Activated CD4-positive, CD25-positive, alpha-beta regulatory T cell treated with anti-CD3 and anti-CD28 coated beads, Interleukin-2, amount 50 U/mL, for 72 hours (primary cell): ENCODE measurements at places on chromosomes 16 and 17.

DNA sequence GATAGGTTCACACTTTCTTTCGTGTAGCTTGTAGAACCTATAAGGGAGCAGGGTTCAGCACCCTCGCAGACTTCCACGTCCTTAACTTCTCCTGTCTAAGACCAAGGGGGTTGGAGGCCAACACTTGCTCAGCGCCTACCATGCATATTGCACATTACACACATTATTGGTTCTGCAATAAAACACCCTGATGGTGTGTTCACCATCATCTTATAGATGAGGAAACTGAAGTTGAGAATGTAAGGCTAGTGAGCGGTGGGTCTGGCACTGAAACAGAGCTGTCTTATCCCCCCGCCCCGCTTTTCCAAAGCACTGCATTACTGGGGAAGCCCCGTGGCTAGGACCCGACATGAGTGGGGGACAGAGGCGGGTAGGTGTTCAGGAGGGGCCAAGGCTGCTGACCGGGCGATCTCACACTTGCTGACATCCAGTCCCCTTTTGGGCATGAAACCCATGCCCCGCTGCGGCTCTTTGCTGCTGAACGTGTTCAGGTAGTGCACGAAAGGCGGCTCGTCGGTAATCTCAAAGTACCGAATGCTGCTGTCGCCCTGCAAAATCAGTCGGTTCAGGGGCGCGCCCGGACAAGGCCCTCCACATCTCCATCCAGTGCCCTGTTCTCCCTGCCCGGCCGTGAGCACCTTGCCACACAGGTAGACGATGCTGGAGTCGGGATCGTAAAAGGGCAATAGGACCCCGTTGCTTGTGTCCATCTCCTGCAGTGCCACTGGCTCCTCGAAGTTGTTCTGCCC, 6.2 kb downstream of the CORO6 start:
- no peak for DNase-seq

GRCh38 chr16:47660540-47660939, 199.4 kb downstream of the PHKB start:
- no peak for DNase-seq

DNA sequence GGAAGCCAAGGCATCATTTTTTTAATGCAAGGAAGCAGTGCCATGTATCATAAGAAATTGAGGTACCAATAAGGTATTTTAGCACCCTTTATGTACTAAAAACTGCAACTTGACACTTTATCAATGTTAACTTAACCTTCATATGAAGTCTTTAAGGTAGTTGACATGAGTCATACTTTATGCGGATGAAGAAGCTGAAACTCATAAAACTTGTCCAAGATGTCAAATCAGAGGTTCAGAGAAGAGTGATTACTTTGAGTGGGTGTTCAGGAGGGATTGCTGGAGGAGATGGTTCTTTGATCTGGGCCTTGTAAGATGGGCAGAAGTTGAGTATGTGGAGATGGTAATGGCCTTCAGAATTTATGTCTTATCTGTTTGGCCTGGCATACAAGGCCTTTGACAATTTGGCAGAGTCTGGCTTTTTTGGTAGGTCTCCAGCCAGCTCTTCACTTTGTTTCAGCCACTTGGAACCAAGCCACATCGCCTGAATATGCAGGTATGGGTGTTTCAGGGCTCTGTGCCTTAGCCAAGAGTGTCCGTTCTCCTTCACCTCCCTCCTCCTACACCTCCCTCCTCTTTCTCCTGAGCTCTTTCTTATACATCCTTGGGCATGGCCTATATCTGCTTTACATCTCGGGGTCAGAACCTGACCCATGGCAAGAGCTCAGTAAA, 23.7 kb downstream of the YPEL2 start:
- DNase-seq, result no peak

- no peak for DNase-seq
These were observed 32.0 kb downstream of the SLC6A2 start for GRCh38 chr16:55687802-55688201.

- DNase-seq, result no peak
These were observed 17.3 kb upstream of the XYLT2 start for GRCh38 chr17:50328363-50329325.

DNA sequence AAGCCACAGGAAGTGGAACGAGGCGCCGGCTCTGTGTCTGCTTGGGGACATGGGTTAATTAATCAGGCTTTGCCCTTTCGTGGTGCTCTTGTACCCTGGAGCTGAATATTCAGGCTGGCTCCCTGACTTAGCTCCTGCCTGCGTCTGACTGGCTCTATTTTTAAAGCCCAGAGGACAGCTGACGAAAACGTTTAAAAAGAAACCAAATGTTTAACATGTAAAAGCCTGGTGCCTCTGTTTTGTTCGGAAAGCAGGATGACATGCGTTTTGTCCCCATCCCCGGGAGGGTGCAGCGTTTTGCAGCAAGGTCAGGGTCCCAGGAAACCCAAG, 61.1 kb downstream of the NT5M start:
- DNase-seq, result no peak

- no peak for DNase-seq
These were observed 17.5 kb downstream of the FLOT2 start for GRCh38 chr17:28879886-28880571.

GRCh38 chr17:40498281-40499084, 2.9 kb downstream of the TNS4 start:
- no peak for DNase-seq

DNA sequence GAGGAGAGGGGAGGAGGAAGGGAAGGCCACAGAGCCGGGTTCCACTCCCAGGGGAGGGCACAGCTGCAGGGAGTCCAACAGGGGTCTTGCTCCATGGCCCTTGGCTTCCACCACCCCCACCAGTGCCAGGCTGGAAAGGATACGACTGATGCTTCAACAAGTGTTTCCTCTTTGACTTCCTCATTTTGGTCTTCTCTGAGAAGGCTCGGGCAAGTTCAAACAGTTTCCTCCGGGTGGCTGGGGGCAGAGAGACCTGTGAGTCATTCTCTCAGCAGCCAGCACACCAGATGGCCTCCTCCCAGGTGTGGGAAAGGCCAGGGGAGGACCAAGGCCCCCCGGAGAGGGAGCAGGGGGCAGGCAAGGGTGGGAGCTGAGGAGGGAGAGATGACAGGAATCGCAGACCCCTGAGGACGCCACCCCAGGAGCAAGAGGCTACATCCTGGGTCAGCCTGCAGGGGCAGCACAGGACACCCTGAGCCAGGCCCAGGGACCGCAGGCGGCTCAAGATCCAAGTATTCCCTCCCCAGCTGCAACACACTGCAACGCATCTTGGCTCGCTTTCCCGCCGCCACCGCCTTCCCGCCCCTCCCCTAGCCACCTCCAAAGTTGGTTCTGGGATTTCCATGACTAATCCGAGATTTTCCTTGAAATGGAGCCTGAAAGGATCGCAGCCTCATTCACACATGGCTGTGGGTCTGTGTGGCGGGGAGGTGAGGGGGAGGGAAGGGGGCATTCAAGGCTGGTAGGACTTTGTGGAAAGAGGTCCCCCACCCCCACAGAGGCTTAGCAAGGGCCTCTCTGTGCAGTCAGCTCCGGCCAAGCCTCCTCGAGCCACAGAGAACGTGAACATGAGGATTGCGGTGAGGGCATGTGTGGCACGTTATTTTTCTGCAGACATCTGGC, 18.4 kb upstream of the MRPS23 start:
- DNase-seq, result no peak

DNA sequence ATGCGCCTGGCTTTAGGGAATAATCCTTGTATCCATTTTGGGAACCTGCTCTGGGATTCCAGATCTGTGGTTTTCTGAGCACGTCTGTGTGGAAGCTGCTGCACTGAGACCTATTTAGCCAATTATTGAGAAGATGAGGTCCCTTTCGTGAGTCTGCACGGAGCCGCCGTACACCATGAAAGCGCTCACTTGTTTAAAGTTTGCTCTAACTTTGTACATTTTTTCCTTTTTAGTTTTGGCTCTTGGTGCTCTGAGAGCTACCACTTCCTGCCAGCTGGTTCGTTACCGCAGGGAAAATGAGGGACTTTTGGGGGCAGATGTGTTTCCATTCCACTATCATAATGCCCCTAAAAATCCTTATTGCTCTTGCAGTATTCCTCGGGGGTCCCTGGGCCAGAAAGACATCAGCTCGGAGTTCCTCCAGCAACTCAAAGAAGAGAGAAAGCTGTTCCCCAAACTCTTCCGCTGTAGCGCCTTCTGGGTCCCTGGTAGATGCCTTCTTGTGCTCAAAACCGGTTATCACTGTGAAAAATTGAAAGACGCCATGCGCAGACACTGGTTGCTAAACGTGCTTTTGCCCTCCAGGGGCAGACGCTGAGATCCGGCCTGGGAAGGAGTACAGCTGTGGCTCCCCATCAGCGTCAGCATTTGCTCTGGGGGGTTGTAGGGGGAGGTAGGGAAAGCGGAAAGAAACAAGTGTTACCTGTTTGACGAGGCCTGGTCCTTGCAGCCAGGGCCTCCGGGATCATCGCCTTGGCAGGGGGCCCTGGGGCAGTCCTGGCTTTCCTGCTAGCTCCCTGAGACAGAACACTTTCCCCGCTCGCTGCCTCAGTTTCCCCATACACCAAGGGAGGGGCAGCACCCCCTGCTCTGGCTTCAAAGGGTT, 238.1 kb downstream of the MRTFB start:
- DNase-seq, result no peak

GRCh38 chr17:43040655-43041054, 15.6 kb downstream of the RND2 start:
- no peak for DNase-seq

GRCh38 chr16:11640987-11641817, 27.1 kb upstream of the SNN start:
- DNase-seq, result no peak

DNA sequence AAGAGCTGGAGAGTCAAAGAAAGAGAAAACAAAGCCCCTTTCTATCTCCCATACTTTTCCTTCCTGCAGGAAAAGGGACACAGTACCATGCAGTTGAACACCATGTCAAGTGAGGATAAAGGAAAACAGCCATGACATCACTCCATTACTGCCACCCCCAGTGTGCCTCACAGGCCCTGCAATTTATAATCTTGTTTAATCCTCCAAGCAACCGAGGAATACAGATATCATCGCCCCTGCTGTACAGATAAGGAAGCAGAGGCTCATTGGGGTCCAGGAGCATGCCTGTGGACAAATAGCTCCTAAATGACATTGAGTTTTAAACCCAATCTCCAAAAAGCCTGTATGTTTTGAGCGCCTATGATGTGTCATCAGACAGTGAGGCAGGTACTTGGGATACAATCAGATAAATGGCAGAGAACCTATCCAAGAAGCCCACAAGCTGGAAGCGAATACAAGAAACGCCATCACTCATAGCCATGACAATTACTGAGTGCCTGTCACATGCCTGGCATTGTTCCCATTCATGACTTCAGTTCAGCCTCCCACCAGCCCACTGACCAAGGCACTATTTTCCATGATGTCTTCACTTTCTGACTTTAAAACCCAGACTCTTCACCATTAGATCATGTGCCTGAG, 45.5 kb downstream of the CPPED1 start:
- DNase-seq, result no peak

- no peak for DNase-seq
These were observed 18.3 kb upstream of the CACNG4 start for GRCh38 chr17:66946251-66946650.

DNA sequence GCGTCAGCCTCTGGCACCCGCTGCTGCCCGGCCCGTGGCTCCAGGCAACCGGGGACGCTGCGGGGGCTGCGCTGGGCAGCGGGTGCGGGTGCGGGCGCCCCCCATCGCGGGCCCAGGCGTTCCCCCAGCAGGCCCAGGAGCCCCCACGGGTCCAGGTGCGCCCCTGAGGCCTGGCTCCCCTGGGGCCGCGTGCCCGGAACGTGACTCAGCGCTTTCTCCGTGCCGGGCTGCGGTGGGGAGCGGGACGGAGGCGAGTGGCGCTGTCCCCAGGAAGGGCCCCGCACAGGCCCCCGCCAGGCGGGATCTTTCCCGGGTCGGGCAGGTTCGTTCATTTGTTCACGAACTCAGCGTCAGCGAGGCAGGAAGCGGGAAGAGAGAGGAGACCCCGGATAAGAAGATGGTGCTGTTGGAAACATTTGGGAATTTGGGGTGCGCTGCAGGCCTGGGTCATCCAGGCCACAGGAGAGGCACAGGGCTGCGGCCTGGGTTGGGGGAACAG, 18.4 kb upstream of the EXOC7 start:
- no peak for DNase-seq

- DNase-seq, result no peak
These were observed 71.1 kb upstream of the TMEM97 start for GRCh38 chr17:28247671-28248555.

GRCh38 chr16:3729161-3730112, 12.1 kb upstream of the TRAP1 start:
- DNase-seq, result no peak

GRCh38 chr17:79795795-79796443, 958 bp downstream of the CBX8 start:
- DNase-seq, result no peak

GRCh38 chr16:31876951-31877828, 3.6 kb downstream of the ZNF267 start:
- DNase-seq, result no peak

DNA sequence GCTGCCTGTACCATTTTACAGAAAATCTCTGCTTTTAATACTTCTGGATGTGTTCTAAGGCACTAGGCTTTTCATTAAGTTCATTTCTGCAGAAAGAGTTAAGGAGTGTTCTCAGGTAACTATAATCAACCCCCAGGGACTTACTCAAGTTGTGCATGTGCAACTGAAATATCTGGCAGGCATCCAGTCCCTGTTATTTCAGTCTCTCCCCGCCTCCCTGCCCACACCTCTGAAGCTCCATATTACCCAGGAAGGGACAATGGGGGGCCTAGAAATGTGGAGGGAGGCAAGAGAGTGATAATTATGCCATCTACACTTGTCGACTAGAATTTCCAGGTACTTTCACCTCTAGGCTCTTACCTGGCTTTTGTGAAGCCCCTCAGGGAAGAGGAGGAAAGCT, 432.2 kb downstream of the MAF start:
- no peak for DNase-seq

- DNase-seq, result no peak
These were observed 18.8 kb downstream of the LRRC36 start for GRCh38 chr16:67345401-67345800.

DNA sequence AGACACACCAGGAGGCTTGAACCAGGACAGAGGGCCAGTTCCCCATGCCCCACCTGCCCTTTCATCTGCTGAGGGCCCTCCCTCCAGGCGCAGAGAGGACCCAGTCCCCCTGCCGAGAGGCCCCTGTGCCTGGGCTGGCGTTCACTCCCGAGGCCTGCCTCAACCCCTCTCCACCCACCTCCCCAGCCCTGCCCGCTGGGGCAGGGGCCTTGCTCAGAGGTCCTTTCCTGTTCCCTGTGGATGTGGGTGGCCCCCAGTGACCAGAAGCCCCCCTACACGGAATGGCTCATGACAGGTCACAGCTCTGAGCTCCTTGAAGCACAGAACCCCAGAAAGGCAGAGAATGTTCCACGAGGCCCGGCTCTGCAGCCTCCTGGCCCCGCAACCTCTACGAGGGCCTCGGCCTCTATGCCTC, 6.7 kb downstream of the TMC6 start:
- DNase-seq, result no peak

- peak; percentile 47 for DNase-seq
These were observed at the start of gene HNF1B for GRCh38 chr17:37744961-37745800. Gene HNF1B, minus strand, starts transcription at chr17:37745059. Its CDS starts 175 bp downstream, at chr17:37744884.
